ENCODE measurements at places on chromosomes 6 and 20.

DNA sequence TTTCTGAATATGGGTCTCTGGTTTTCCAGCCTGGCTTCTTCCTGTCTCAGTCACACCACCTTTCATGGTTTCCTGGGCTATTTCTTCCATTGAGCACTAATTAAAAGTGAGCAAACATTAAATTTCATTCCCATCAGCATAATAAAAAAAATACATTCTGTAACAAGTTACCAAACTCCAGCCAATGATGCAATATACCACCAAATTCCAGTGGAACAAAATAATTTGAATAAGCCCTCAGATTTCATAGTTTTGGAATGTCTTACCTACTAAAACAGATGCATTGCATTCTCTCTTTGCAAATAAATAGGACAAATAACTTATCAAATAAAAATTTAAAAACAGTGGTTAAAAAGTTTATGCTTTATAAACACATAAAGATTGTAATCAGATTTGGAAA, 97.8 kb upstream of the PRDM1 start:
- no peak for DNase-seq
- H3K4me3 ChIP-seq: no peak overlapping the region
- no peaks in the 10 kb centered on the region for H3K36me3 ChIP-seq
- H3K27me3 ChIP-seq: peaks cover 11% of the 10 kb centered on the region

- no peaks in the 10 kb centered on the region for H3K4me1 ChIP-seq
- H3K36me3 ChIP-seq: no peaks in the 10 kb centered on the region
- no peak overlapping the region for H3K27ac ChIP-seq
- no peaks in the 10 kb centered on the region for H3K27me3 ChIP-seq
- no peak overlapping the region for H3K4me3 ChIP-seq
Observed at GRCh38 chr6:57252975-57253374, 30.9 kb upstream of the RAB23 start.

DNA sequence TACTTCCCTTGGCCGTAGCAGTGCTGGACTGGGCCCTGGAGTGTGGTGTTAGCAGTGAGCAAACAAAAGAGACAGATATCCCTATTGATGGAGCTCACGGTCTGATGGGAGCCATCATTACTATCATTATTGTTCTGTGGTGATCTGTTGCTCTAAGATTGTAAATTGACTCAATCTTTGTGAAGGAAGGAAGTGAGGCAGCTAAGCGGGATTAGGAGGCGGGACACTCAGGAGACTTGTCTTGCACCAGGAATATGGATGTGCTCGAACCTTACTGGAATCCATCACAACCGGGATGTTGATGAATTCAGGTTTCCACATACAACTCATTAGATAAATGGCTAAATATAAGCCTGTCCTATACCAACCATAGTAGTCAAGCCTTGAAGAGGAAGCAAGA, 25.5 kb upstream of the FAM50B start:
- H3K4me1 ChIP-seq: peaks cover 8% of the 10 kb centered on the region
- no peaks in the 10 kb centered on the region for H3K36me3 ChIP-seq
- H3K27me3 ChIP-seq: no peaks in the 10 kb centered on the region
- H3K27ac ChIP-seq: no peak overlapping the region
- no peak for DNase-seq
- no peak overlapping the region for H3K4me3 ChIP-seq

DNA sequence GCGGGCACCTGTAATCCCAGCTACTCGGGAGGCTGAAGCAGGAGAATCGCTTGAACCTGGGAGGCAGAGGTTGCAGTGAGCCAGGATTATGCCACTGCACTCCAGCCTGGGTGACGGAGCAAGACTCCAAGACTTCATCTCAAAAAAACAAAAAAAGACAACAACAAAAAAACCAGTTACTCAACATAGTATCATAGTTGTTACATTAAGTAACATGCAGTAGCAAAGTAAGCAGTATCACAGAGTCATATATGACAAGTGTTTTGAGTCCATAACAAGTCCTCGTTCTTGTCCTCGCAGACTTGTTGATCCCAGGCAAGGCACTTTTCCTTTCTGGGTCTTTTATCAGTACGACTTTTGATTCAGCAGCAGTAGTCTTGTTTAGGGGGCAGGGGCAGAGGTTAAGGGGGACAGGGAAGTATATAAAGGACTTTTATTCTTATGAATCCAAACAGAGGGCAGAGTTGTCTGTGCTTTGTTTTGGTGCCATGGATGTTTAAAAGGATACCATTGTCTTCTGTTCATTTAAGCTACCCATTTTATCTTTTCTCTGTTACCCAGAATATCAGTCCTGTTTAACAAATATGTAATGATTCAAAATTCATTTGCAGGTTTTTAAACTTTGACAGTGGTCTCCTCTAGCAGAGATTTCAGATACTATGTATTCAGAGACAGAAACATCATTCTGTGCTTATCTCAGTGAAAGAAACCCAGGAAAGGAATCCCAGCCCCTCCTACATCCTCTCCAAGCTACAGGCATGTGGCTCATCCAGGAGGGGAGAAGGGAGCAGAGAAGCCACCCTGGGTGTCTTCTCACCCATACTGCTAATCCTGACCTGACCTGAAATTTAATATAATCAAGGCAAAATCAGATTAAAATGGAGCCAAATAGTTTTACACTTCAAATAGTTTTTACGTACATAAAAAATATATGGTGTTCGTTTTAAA, 137.9 kb upstream of the EDN1 start:
- H3K27me3 ChIP-seq: no peaks in the 10 kb centered on the region
- H3K36me3 ChIP-seq: peaks cover 3% of the 10 kb centered on the region
- no peak overlapping the region for H3K27ac ChIP-seq

DNA sequence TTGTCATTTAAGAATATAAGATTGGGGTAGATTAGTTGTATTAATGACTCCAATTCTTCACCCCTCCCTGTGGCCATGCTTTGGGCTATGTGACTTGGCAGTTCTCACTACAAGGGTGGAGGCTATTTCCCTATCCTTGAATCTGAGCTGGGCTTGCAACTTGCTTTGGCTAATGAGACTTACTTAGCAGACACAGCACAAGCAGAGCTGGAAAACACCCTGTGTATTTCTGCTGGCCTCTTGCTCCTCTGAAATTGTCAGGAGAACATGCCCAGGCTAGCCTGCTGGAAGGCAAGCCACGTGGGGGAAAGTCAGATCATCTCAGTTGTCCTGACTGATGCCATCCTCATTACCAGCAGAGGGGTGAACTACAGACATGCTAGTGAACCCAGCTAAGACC, 126.5 kb upstream of the HDGFL1 start:
- H3K4me1 ChIP-seq: no peaks in the 10 kb centered on the region
- no peak for DNase-seq
- no peak overlapping the region for H3K4me3 ChIP-seq
- no peaks in the 10 kb centered on the region for H3K36me3 ChIP-seq
- H3K27me3 ChIP-seq: no peaks in the 10 kb centered on the region

GRCh38 chr20:17014756-17015366, 212.0 kb upstream of the PCSK2 start:
- H3K27me3 ChIP-seq: no peaks in the 10 kb centered on the region
- H3K4me3 ChIP-seq: no peak overlapping the region
- H3K36me3 ChIP-seq: no peaks in the 10 kb centered on the region
- no peak for DNase-seq

- no peak for DNase-seq
- H3K4me3 ChIP-seq: no peak overlapping the region
- H3K4me1 ChIP-seq: peaks cover 1% of the 10 kb centered on the region
- no peak overlapping the region for H3K27ac ChIP-seq
- no peaks in the 10 kb centered on the region for H3K27me3 ChIP-seq
- H3K36me3 ChIP-seq: no peaks in the 10 kb centered on the region
Observed at GRCh38 chr20:7248281-7249201, 481.1 kb downstream of the BMP2 start.

- DNase-seq: no peak
- H3K4me1 ChIP-seq: peaks cover 2% of the 10 kb centered on the region
- H3K36me3 ChIP-seq: no peaks in the 10 kb centered on the region
- H3K4me3 ChIP-seq: no peak overlapping the region
- no peaks in the 10 kb centered on the region for H3K27me3 ChIP-seq
Observed at GRCh38 chr6:112037783-112038216, 16.1 kb upstream of the CCN6 start.

- H3K27ac ChIP-seq: no peak overlapping the region
- DNase-seq: no peak
- no peak overlapping the region for H3K4me3 ChIP-seq
- no peaks in the 10 kb centered on the region for H3K27me3 ChIP-seq
- H3K4me1 ChIP-seq: peaks cover 2% of the 10 kb centered on the region
Observed at GRCh38 chr20:20664795-20665589, 47.5 kb downstream of the RALGAPA2 start.

- no peak for DNase-seq
- H3K4me3 ChIP-seq: no peak overlapping the region
- H3K36me3 ChIP-seq: no peaks in the 10 kb centered on the region
- no peaks in the 10 kb centered on the region for H3K27me3 ChIP-seq
- H3K27ac ChIP-seq: no peak overlapping the region
Observed at GRCh38 chr6:47710295-47710694, 11.9 kb downstream of the ADGRF4 start.

GRCh38 chr6:22399693-22400092, 102.9 kb upstream of the PRL start:
- H3K27ac ChIP-seq: no peak overlapping the region
- no peaks in the 10 kb centered on the region for H3K4me1 ChIP-seq
- no peak for DNase-seq
- no peaks in the 10 kb centered on the region for H3K36me3 ChIP-seq
- H3K27me3 ChIP-seq: no peaks in the 10 kb centered on the region

GRCh38 chr6:399785-400534, 8.4 kb downstream of the IRF4 start:
- no peak overlapping the region for H3K4me3 ChIP-seq
- no peak for DNase-seq
- no peaks in the 10 kb centered on the region for H3K4me1 ChIP-seq

DNA sequence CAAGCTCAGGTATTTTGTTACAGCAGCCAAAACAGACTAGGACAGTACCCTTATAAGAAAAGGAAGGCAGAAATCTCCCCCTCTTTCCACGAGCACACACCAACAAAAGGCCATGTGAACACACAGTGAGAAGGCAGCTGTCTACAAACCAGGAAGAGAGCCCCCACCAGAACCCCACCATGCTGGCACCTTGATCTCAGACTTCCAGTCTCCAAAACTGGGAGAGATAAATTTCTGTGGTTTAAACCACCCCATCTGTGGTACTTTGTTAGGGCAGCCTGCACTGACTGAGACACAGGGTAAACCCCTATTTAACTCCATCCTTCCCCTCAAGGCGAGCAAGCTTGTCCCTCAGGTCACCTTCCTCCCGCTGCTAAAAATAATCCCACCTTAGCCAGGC, 475.8 kb upstream of the JARID2 start:
- no peaks in the 10 kb centered on the region for H3K27me3 ChIP-seq
- H3K4me1 ChIP-seq: no peaks in the 10 kb centered on the region
- H3K36me3 ChIP-seq: no peaks in the 10 kb centered on the region
- DNase-seq: no peak
- no peak overlapping the region for H3K27ac ChIP-seq

DNA sequence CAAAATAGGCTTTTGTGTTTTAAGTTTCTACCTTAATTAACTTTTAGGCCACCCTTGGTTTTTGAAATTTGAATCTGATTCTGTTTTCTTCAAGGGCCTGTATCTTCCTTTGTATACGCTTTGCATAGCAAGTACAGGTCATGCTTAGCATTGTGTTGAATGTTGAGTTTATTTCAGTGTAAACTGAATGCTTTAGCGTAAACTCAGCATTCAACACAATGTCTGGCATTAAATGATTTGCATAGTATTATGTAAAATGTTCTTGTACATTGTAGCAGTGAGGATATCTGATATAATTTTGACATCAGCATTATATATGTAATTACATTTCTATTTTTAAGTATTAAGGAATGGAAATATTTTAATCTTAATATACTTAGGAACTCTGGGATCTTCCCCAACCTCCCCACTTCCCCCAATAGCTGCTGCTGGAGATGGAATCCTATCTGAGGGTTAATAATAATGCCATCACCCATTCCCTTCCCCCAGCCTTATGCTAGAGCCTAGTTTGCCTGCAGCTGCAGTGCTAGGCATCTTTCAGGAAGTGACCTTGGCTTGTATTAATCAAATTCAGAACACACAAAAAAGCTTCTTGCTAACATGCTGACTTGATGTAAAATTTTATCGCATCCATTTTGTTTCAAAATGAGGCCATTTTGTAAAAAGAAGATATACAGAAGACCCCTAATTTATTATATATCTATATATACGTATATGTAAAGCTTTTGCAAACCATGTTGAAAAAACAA, 73.1 kb downstream of the NCOA3 start:
- H3K27ac ChIP-seq: no peak overlapping the region
- H3K36me3 ChIP-seq: peaks cover under 1% of the 10 kb centered on the region
- no peaks in the 10 kb centered on the region for H3K27me3 ChIP-seq
- H3K4me3 ChIP-seq: no peak overlapping the region

GRCh38 chr20:44182135-44182765, 4.7 kb downstream of the JPH2 start:
- no peak overlapping the region for H3K4me3 ChIP-seq
- H3K27me3 ChIP-seq: no peaks in the 10 kb centered on the region
- H3K4me1 ChIP-seq: peaks cover 2% of the 10 kb centered on the region
- no peak overlapping the region for H3K27ac ChIP-seq
- H3K36me3 ChIP-seq: no peaks in the 10 kb centered on the region
- no peak for DNase-seq

DNA sequence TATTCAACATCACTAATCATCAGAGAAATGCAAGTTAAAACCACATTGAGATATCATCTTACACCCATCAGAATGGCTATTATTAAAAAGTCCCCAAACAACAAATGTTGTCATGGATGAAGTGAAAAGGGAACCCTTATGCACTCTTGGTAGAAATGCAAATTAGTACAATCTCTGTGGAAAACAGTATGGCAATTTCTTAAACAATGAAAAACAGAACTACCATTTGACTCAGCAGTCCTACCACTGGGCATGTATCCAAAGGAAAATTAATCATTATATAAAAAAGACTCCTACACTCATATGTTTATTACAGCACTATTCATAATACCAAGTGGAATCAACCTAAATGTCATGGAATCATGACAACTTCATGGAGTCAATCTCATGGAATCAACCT, 611.3 kb upstream of the GJE1 start:
- no peaks in the 10 kb centered on the region for H3K27me3 ChIP-seq
- no peak for DNase-seq
- no peak overlapping the region for H3K4me3 ChIP-seq
- H3K36me3 ChIP-seq: no peaks in the 10 kb centered on the region

- DNase-seq: no peak
- H3K27me3 ChIP-seq: no peaks in the 10 kb centered on the region
- no peaks in the 10 kb centered on the region for H3K4me1 ChIP-seq
- H3K4me3 ChIP-seq: no peak overlapping the region
- H3K36me3 ChIP-seq: no peaks in the 10 kb centered on the region
Observed at GRCh38 chr6:144586986-144587385, 301.9 kb downstream of the UTRN start.

GRCh38 chr6:108565893-108566292, 5.2 kb downstream of the FOXO3 start:
- H3K4me3 ChIP-seq: no peak overlapping the region

GRCh38 chr6:91075244-91075976, 488.5 kb upstream of the MAP3K7 start:
- no peak for DNase-seq
- no peak overlapping the region for H3K27ac ChIP-seq
- H3K36me3 ChIP-seq: no peaks in the 10 kb centered on the region
- no peaks in the 10 kb centered on the region for H3K4me1 ChIP-seq
- no peaks in the 10 kb centered on the region for H3K27me3 ChIP-seq
- no peak overlapping the region for H3K4me3 ChIP-seq

- H3K4me3 ChIP-seq: no peak overlapping the region
- H3K27me3 ChIP-seq: no peaks in the 10 kb centered on the region
- DNase-seq: no peak
- no peak overlapping the region for H3K27ac ChIP-seq
Observed at GRCh38 chr6:21198032-21198640, 395.4 kb upstream of the SOX4 start.

- H3K36me3 ChIP-seq: no peaks in the 10 kb centered on the region
- no peak for DNase-seq
- H3K27me3 ChIP-seq: no peaks in the 10 kb centered on the region
- H3K4me3 ChIP-seq: no peak overlapping the region
Observed at GRCh38 chr20:24868396-24868927, 80.6 kb upstream of the CST7 start.

All from liver (tissue), 10 donors.